ENCODE measurements at places on chromosomes 2 and 18. TPM values are rescaled to one million over a fixed set of nuclear protein-coding genes. Genes with fewer than 3 reads are reported as not detected.

NT5DC4 gene
- polyA plus RNA-seq, result not detected

TNS1 gene
- 44.8 TPM for polyA plus RNA-seq

DLGAP1 gene
- polyA plus RNA-seq, result 1.2 TPM

- DNase-seq, result no peak
Observed at GRCh38 chr18:45412577-45412976, 202.7 kb upstream of the SLC14A2 start.

- DNase-seq, result no peak
Observed at GRCh38 chr2:190207930-190208329, 111.7 kb downstream of the HIBCH start.

GRCh38 chr18:80229766-80230745 is 17.3 kb downstream of the PARD6G start:
- DNase-seq, result no peak

DNA sequence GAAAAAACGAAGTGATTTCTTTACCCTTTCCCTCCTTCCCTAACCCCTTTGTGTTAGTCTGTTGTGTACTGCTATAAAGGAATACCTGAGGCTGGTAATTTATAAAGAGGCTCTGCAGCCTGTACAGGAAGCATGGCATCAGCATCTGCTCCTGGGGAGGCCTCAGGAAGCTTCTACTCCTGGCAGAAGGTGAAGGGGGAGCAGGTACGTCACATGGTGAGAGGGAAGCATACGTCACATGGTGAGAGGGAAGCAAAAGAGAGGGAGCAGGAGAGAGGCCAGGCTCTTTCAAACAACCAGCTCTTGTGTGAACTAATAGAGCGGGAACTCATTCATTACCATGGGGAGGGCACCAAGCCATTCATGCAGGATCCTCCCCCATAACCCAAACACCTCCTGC is 126.2 kb downstream of the CAPN13 start:
- no peak for DNase-seq

DNA sequence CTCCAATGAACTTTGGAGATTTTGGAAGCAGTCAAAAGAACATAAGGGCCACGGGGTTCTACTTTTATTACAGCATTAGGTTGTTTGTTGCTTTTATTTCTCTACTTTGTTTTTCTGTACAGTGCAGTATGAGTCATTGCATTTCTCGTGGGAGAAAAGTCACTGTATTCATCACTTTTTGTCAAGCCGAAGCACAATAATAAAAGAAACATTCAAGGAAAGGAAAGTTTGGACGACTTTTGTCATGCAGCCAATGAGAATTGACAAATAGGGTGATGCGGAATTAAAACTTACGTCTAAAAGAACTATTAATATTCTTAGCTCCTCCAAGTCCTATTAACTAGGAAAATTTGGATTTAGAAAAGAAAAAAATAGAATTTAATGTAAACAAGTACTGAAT is 209.9 kb downstream of the TMEM182 start:
- no peak for DNase-seq

DNA sequence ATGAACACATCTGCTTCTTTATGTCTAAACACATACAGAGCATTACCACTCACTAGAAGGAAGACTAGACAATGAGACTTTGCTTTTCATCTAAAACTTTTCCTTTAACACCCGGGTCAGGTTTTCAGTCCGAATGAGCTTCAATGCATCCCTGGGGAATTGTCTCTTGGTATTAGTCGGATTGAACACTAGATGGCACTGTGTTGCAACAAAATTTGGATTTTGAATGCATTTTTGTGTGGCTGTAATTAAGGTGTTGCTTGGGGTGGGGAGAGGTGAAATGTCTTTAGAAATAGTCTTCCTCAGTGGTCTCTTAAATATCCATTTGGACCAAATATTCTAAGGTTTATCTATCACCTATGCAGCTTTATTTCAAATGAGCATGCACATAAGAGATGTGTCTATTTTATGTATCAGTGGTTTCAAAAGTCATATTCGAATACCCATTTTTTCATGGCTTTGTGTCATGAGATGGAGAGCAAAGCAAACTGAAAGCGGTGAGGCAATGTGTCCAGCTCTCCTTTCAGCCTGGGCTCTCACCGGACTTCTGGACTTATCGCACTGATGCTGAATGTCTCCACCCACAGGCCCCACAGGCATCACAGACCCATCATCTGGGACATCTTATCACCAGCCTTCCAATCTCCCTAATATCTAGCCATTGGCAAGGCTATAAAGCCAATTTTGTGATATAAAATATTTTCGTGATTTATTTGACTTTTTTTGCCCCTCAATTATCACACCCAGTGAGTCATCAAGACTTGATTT is 510.3 kb downstream of the RNF144A start:
- peak; percentile 84 for DNase-seq
